ENCODE measurements at places on chromosomes 12 and 14. TPM values are rescaled to one million over a fixed set of nuclear protein-coding genes. Genes with fewer than 3 reads are reported as not detected.

Gene GRIP1
- 3.4 TPM for total RNA-seq

Gene NGB
- not detected for total RNA-seq

Gene KTN1
- 216 TPM for total RNA-seq

Gene ANKRD33
- total RNA-seq = not detected

DNA sequence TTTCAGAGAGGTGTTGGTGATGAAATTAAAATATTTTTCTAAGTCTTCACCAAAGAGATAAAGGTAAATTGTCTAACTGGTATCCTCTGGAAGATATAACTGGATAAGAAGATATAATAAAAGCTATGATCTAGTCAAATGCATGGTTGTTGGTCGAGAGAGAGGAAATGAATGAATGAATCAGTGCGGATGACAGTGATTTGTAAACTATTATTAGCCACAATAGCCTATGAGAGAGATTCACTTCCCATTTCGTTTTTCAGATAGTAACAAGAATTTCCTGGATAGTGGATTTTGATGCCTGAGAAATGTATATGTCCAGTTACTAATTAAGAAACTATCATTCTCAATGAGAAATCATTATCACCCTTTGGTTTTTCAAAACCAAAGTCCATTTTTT is 63.1 kb downstream of the HEATR5A start:
- no peaks in the 10 kb centered on the region for H3K4me1 ChIP-seq
- no peak overlapping the region for H3K27ac ChIP-seq
- H3K36me3 ChIP-seq = peaks cover 3% of the 10 kb centered on the region

DNA sequence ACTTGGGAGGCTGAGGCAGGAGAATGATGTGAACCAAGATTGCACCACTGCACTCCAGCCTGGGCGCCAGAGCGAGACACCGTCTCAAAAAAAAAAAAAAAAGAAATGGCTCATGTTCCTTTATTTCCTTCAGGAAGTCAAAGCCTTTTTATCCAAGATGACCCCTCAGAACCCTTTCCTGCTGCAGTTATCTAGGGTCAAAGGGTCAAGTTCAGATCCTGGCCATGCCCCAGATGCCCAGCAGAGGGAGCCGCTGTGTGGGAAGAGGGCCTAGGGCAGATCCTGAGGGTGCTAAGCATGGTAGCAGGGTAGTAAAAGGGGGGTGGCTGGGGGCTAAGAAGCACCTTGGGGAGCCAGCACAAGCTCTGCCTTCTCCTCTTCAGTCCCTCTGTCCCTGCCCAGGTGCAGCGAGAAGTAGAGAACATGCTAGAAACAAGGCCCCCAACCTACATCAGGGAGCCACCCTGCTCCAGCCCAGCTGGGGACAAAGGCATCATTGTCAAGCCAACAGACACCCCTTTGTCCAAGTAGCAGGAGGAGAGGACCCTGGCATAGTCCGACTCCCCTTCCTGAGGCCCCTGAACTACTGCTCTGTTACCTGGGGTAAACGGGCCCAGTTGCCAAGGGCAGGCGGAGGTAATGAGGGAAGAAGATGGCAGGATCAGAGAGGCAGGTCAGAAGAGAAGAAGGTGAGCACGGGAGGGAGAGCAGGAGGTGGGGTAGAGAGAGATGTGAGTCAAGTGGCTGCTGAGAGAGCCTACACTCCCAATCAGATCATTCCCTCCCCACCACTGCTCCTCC is 6.5 kb downstream of the NFE2 start:
- no peak overlapping the region for H3K27ac ChIP-seq
- H3K27me3 ChIP-seq = no peaks in the 10 kb centered on the region
- H3K36me3 ChIP-seq = no peaks in the 10 kb centered on the region

GRCh38 chr12:121130866-121131373 is 1.8 kb upstream of the P2RX7 start:
- no peak overlapping the region for H3K4me3 ChIP-seq
- no peaks in the 10 kb centered on the region for H3K36me3 ChIP-seq
- no peak overlapping the region for H3K27ac ChIP-seq
- H3K4me1 ChIP-seq = no peaks in the 10 kb centered on the region

DNA sequence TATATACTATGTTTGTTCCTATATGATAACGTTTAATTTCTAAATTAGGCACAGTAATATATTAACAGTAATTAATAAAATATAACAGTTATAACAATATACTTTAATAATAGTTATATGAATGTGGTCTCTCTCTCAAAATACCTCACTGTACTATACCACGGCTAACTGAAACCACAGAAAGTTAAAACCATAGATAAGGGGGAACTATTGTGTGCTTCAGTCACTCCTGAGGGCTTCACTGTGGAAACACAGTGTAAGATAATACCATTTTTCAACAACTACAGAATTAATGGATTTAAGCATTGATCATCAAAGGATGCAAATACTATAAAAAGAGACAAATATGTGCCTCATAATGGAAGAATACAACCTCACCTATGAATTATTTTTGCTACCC is 266.4 kb upstream of the RGS6 start:
- no peaks in the 10 kb centered on the region for H3K36me3 ChIP-seq
- no peaks in the 10 kb centered on the region for H3K27me3 ChIP-seq
- DNase-seq = no peak
- no peak overlapping the region for H3K27ac ChIP-seq
- no peak overlapping the region for H3K4me3 ChIP-seq

GRCh38 chr12:116528498-116528897 is 30.7 kb upstream of the MAP1LC3B2 start:
- no peak overlapping the region for H3K27ac ChIP-seq
- H3K4me1 ChIP-seq = peaks cover 12% of the 10 kb centered on the region
- no peak for DNase-seq
- H3K27me3 ChIP-seq = no peaks in the 10 kb centered on the region
- no peak overlapping the region for H3K4me3 ChIP-seq
- H3K36me3 ChIP-seq = no peaks in the 10 kb centered on the region

- no peaks in the 10 kb centered on the region for H3K27me3 ChIP-seq
- no peak for DNase-seq
- no peaks in the 10 kb centered on the region for H3K4me1 ChIP-seq
- H3K27ac ChIP-seq = no peak overlapping the region
Measured at GRCh38 chr14:104714681-104715080, 9.3 kb upstream of the ADSS1 start.

GRCh38 chr14:26597071-26597588 is 703 bp downstream of the NOVA1 start:
- DNase-seq = peak; percentile 50
- H3K4me3 ChIP-seq = peak overlapping the region; percentile 83

- H3K27me3 ChIP-seq = no peaks in the 10 kb centered on the region
- DNase-seq = peak; percentile 47
- no peaks in the 10 kb centered on the region for H3K36me3 ChIP-seq
Measured at GRCh38 chr14:92493024-92493423, 20.6 kb upstream of the RIN3 start.

- no peaks in the 10 kb centered on the region for H3K4me1 ChIP-seq
- H3K27me3 ChIP-seq = no peaks in the 10 kb centered on the region
- DNase-seq = no peak
- no peak overlapping the region for H3K4me3 ChIP-seq
- no peaks in the 10 kb centered on the region for H3K36me3 ChIP-seq
- no peak overlapping the region for H3K27ac ChIP-seq
Measured at GRCh38 chr14:79608446-79608845, 602.9 kb downstream of the DIO2 start.

DNA sequence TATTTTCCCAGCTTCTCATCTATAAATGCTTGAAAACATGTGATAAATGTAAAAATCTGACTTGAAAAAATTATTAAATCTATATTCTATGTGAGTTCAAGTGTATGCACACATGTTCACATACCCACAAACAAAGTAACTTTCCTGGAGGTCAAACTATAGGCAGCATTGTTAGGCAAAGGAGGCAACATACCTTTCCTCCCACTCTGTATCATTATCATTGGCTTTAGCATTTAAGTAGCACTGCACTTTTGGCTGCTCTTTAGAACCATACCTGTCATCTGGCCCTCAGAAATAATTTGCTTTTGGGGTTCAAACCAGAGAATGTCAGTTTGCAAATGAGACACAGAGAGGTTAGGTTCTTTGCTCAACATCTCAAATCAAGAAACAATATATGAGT is 102.4 kb upstream of the CCDC196 start:
- no peaks in the 10 kb centered on the region for H3K36me3 ChIP-seq
- peaks cover 19% of the 10 kb centered on the region for H3K4me1 ChIP-seq
- no peak overlapping the region for H3K27ac ChIP-seq
- no peaks in the 10 kb centered on the region for H3K27me3 ChIP-seq

Gene TMEM30B
- 54.8 TPM for total RNA-seq

GRCh38 chr14:101032433-101032832 is 128.9 kb upstream of the RTL1 start:
- no peak for DNase-seq
- H3K27ac ChIP-seq = no peak overlapping the region
- no peaks in the 10 kb centered on the region for H3K27me3 ChIP-seq

DNA sequence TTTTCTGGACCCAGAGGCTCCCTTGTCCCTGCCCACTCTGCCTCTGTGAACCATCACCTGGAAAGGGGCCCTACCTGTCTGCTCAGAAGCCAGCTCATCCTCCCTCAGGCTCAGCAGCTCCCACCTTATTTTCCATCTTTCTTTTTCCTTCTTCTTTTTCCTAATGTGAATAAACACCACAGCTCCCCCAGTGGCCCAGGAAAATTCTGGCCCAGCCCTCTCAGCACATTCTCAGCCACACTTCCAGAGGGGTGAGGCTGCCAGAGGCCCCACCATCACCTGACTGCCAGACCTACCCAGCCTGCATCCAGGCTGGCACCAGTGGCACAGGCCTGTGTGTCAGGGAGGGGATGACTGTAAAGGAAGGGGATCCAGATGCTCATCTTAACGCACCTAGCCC is 23.0 kb downstream of the ZFHX2 start:
- no peaks in the 10 kb centered on the region for H3K36me3 ChIP-seq
- H3K27ac ChIP-seq = no peak overlapping the region
- H3K27me3 ChIP-seq = no peaks in the 10 kb centered on the region

Gene DHH
- total RNA-seq = 1.3 TPM

- H3K4me3 ChIP-seq = no peak within 1 kb of the TSS
- no peaks in the 10 kb centered on the region for H3K4me1 ChIP-seq
- peaks cover 1% of the 10 kb centered on the region for H3K27me3 ChIP-seq
- no peaks in the 10 kb centered on the region for H3K36me3 ChIP-seq
Measured at GRCh38 chr12:10673659-10674384, at the start of gene STYK1. Gene STYK1 (minus strand): TSS chr12:10674052. CDS start chr12:10634618, 39,434 bp downstream.

GRCh38 chr12:56874821-56875220 is 59.4 kb downstream of the SDR9C7 start:
- DNase-seq = no peak
- H3K27me3 ChIP-seq = peaks cover 2% of the 10 kb centered on the region
- H3K36me3 ChIP-seq = no peaks in the 10 kb centered on the region
- no peak overlapping the region for H3K4me3 ChIP-seq

DNA sequence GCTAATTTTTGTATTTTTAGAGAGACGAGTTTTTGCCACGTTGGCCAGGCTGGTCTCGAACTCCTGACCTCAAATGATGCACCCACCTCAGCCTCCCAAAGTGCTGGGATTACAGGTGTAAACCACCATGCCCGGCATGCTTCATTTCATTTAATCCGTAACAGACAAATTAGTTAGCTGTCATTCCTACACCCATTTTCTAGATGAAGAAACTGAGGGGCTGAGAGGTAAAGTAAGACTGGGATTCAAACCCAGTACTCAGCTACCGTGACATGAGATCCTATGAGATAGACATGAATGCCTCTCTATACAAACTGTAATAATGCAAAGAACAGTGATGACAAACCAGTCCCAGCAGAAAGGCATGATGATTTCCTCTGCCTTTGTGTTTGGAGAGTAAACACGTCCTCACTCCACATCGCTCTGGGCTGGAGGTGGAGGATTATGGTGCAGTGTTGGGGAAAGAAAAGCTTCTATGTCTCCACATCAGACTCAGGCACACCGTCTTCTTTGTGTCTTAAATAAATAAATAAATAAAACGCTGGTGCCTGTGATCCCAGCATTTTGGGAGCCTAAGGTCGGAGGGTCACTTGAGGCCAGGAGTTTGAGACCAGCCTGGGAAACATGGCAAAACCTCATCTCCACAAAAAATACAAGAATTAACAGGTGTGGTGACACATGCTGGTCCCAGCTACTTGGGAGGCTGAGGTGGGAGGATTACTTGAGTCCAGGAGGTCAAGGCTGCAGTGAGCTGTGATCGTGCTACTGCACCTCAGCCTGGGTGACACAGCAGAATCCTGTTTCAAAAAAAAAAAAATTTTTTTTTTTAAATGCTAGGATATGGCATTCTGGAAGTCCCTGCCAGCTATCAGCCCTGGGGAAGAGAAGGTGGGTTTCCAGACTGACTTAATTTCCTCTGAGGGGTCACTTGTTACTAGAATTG is 10.5 kb downstream of the VSX2 start:
- no peaks in the 10 kb centered on the region for H3K4me1 ChIP-seq
- no peak overlapping the region for H3K4me3 ChIP-seq
- no peaks in the 10 kb centered on the region for H3K27me3 ChIP-seq
- no peak for DNase-seq

DNA sequence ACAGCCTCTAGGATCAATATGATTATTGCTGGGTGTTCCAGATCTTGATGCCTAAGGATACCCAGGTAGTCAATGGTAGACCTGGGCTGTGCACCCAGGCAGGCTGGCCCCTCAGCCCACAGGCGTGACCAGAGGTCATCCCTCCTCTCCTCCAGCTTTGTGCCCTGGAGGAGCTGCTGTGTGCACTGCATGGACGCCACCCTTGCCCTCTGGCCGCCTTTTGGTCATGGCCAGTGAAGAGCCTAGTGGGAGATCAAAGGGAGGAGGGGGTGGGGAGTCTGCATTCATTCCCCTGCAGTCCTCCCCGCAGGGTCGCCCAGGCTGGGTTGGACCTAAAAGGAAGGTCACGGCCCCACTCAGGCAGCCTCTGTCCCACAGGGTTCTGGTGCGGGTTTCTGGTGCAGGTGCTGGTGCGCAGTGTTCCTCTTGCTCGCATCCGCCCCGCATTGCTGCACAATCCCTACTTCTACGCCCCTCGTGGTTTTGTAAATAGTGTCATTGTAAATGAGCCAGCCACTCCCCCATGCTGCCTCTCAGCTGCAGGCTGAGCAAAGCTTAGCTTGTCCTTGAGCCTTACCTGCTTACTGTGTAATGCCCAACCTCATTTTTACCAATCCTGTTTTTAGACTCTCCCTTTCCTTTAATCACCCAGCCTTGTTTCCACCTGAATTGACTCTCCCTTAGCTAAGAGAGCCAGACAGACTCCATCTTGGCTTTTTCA is 55.3 kb downstream of the PSMA6 start:
- no peaks in the 10 kb centered on the region for H3K4me1 ChIP-seq
- H3K36me3 ChIP-seq = no peaks in the 10 kb centered on the region
- no peak overlapping the region for H3K27ac ChIP-seq
- no peak overlapping the region for H3K4me3 ChIP-seq
- no peak for DNase-seq

DNA sequence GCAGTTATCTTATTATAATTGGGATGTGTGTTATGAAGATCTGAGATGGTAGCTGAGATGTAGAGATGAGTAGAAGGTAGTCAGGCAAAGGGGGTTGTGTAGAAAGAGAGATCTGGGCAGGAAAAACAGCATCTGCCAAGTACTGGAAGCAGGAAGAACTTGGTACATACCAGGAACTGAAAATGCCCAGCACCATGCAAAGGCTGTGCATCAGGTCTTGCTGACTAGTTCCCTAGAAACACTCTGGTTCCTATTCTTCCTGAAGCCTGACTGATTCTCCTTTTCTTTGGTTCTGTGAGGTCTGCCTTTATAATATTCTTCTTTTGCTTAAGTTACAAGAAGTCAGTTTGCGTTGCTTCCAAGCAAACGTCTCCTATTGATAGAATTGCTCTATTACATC is 6.7 kb upstream of the NFATC4 start:
- no peak overlapping the region for H3K27ac ChIP-seq
- no peak overlapping the region for H3K4me3 ChIP-seq
- no peaks in the 10 kb centered on the region for H3K36me3 ChIP-seq
- no peak for DNase-seq
- H3K4me1 ChIP-seq = no peaks in the 10 kb centered on the region
- H3K27me3 ChIP-seq = no peaks in the 10 kb centered on the region

Measured in aorta (tissue), 5 donors.